ENCODE measurements at places on chromosomes 1 and 21.

DNA sequence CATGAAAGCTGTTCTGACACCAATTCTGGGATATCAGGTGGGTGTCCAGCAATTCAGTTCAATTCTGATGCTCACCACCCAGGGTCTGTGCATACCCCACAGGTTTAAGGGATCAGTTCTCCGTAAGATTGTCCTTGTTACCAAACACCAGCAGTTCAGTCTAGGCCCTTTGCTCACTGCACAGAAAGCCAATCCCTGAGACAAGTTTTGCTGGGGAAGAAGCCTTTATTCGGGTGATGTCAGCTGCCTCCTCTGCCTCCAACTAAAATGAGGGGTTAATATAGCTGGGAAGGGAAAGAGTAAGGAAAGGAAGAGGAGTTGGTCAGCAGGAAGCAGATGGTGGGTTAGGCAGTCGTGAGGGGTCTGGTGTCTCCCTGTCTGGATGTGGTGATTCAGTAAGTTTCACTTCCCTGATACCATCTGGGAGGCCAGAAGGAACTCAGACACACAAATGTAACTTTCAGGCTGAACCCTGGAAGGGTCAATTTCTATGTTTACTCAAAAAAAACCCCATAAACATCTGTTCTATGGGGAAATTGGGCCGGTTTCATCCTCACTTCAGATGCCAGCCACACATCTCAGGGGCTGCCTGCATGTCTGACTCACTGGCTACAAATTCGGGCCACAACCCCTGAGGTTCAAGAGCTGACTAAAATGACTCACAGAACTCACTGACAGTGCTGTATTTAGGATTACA is 83.3 kb upstream of the PGBD5 start:
- no peak for DNase-seq

DNA sequence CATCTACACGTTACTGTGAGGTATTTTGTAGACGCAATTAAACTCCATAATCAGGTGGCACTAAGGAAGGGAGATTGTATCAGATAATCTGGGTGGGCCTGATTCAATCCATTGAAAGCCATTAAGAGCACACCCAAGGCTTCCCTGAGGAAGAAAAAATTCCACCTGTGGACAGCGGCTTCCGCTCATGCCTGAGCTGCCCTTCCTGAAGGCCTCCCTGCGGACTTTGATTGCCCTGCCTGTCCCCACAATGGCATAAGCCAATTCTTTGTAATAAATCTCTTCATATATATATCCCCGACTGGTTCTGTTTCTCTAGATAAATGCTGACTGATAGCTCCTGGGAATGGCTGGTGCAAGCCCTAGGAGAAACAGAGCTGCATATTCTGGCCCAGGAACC is 138.3 kb downstream of the TGFBR3 start:
- DNase-seq, result no peak

GRCh38 chr1:236147521-236148469 is 5.5 kb downstream of the GPR137B start:
- DNase-seq, result no peak

- DNase-seq, result no peak
Measured at GRCh38 chr1:184191181-184191621, 139.7 kb downstream of the TSEN15 start.

- no peak for DNase-seq
Measured at GRCh38 chr1:7159116-7159781, 374.0 kb downstream of the CAMTA1 start.

DNA sequence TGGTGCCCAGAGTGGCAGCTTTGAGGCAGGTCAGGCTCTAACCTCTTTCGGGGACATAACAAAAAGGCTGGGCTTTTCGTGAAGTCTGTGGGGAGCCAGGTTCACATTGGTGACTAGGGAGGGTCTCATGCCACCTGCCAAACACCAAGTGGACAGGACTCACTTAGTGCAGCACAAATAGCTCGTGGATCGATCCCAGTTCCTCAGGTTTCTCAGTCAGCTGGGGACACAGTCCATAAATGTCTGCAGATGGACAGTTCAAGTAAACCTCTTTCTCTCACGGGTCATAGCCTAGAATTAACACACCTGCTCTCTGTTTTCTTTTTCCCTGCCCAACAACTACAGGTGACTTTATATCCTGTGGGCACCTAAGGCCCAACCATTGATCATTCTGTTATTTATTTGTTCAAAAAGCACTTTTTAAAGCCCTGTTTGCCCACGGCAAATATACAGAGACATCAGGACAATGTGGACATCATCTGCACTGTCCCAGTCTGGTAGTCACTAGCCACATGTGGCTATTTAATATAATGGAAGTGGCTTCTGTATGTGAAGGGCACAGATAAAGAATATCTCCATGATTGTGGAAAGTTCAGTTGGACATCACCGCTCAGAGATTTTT is 53.5 kb downstream of the CAPN2 start:
- no peak for DNase-seq

Measured in DMS79 (cell line).